ENCODE measurements at places on chromosomes 2 and 18.

GRCh38 chr2:19846030-19846429, 55.8 kb downstream of the TTC32 start:
- DNase-seq: no peak

DNA sequence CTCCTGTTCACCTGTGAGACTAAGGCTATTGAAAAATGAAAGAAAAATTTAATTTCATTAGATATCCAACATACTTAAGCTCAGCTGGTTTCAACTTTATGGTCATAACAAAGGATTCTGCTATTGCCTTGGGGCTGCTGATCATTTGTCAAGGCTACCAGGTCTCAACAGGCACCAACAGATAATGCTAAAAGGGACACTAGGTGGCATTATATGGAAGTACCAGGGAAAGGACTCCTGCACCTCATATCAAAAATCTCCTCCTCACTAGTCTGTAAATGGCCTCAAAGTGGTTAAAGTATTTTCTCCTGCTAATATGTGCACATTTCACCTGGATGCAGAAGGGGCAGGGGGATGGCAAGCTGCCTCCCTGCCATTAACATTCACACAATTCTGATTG, 167.9 kb upstream of the REG3A start:
- DNase-seq: no peak

- DNase-seq: no peak
Measured at GRCh38 chr2:166944909-166945308, 56.6 kb downstream of the XIRP2 start.

GRCh38 chr18:2114765-2115164, 456.5 kb downstream of the METTL4 start:
- DNase-seq: no peak

DNA sequence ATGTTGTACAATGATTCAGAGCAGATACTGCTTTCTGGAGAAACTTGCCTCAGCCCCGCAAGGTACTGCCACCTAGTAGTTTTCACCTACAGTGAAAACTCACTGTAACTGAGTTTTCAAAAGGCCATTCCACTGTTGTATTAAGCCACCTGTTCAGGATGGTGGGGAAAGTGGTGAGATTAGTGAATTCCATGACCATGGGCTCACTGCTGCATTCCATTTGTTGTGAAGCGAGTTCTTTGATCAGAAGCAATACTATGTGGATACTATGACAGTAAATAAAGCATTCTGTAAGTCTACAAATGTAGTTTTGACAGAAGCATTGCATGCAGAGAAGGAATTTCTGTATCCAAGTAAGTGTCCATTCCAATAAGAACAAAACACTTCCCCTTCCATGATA, 113.6 kb downstream of the LAMA3 start:
- no peak for DNase-seq

DNA sequence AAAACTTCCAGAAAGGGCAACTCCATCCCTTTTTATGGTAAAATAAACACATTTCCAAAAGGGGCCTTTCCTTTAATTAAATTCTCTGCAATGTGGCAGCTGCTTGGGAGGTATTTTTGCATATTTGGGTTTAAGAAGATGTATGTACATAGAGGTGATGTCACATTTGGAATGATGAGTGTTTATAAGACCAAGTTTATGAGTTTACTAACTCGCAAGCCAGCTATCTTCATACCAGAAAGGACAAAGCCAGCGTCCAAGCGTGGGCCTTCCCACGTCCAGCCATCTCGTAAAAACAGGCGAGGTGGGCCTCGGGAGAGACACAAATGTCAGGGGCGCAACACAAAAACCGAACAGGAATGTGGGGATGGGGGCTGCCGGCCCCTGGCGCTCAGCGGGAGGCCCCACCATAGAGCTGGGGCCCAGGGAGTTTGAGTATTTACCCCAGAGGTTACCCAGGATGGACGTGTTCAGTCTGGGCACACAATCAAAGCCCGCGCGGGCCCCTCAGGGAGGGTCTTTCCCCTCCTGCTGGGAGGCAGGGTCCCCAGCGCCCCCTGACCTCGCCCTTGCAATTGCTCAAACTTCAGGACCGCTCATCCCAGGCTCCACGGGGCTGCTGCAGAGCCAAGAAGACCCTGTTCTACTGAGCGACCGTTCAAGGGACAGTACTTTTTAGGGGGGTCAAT, 137.3 kb downstream of the TWIST2 start:
- no peak for DNase-seq

DNA sequence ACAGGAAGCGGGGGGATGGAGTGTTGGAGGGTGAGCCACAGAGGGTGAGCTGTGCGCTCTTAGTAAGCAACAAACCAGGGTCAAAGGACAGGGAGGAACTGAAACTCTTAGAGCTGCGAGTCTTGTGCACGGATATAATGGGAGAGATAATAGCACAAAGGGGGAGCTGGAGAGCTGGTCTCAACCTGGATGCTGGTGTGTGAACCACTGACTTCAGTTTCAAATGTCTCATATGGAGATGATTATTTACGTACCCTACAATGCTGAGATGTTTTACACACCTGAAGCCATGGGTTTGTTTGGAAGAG, 35.9 kb downstream of the PTGR3 start:
- DNase-seq: no peak

DNA sequence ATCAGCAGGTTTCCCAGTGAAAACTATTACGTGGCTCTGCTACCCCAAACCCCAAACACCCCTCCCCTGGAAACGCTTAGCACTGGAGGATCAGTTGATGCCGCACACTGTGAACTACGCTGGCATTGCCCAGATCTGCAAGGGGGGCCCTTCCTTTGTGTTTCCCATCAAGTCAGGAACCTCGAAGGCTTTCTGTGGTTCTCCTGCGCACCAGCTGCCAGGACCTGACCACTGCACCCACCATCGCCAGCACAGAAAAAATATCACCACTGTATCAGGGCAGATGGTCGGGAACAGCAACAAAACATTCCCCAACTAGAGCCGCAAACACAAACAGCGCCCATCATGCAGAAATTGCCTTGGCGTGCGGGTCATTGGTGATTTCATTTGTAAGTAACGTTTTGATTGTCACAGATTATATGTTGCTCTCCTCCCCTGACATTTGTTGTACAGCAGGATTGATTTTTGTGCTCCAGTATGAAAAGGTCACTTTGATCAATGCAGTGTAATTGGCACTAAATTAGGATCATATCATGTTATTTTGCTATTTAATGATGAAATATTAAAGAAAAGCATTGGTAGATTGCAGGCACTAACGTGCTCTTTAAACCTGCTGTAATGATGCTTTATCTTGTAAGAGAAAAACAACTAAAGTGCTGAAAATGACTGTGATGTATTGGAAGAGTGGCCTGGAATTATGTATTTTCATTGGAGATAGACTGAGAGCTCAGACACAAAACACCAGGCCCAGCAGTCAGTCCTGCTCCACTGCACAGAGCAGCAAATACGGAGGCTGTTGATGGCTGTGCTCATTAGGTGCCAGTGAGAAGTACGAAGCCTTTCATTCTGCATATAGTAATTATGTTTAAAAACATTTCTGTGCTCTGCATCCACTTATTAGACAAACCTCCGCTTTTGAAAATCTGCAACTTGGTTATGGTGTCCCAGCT, 833.2 kb upstream of the SALL3 start:
- DNase-seq: no peak

DNA sequence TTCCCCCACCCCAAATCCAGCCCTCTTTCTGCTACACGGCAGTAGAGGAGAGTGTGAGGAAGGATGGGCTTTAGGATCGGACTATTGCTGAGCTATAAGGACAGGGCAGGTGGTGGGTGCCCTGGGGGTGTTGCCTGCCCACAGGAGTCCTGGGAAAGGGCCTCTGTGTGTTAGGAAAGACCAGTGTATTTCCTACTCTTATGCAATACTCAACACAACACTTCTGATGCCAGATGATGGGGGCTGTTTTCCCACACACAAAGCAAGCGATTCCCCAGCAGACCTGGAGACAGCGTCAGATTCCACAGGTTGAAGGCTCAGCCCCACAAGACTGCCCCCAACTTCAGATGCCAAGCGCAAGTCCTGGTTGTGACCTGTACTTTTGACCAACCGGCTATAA, 91.0 kb upstream of the LCLAT1 start:
- DNase-seq: no peak

DNA sequence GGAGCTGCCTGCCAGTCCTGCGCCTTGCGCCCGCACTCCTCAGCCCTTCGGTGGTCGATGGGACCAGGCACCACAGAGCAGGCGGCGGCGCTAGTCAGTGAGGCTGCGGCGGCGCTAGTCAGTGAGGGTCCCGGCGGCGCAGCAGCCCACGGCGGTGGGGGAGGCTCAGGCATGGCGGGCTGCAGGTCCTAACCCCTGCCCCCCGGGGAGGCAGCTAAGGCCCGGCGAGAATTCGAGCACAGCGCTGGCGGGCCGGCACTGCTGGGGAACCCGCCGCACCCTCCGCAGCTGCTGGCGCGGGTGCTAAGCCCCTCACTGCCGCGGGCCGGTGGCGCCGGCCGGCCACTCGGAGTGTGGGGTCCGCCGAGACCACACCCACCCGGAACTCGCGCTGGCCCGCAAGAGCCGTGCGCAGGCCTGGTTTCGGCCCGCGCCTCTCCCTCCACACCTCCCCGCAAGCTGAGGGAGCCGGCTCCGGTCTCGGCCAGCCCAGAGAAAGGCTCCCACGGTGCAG, 867.4 kb downstream of the DSC3 start:
- no peak for DNase-seq

- no peak for DNase-seq
Measured at GRCh38 chr2:172430678-172431077, 3.3 kb downstream of the ITGA6 start.

- DNase-seq: no peak
Measured at GRCh38 chr2:16882706-16883105, 217.1 kb upstream of the CYRIA start.

- DNase-seq: no peak
Measured at GRCh38 chr2:100748673-100749072, 71.3 kb upstream of the NPAS2 start.

GRCh38 chr2:96547203-96547641, 10.7 kb downstream of the ARID5A start:
- DNase-seq: no peak

DNA sequence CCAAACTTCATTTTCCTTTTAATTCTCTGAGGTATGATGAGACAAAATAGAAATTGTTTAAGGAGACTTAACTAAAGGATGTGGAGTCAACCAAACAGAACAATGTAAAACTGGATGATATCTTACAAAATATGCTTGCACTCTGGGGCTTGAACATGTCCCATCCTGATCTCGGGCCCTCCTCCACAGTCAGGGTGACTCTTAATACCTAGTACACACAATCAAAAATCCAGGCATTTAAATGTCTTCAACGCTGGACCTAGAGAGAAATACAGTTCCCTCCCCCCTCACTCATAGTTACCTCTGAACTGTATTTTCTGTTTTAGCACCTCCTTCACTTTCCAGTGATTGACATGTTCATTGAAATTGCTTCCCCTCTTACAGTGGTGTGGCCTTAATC, 36.9 kb upstream of the SERPINB2 start:
- DNase-seq: no peak

- no peak for DNase-seq
Measured at GRCh38 chr2:61762292-61762691, 91.6 kb downstream of the FAM161A start.

- no peak for DNase-seq
Measured at GRCh38 chr18:48851599-48851960, 99.2 kb downstream of the SMAD7 start.

- DNase-seq: no peak
Measured at GRCh38 chr2:128196471-128196931, 105.5 kb downstream of the UGGT1 start.

GRCh38 chr2:150424406-150424805, 63.1 kb downstream of the RND3 start:
- no peak for DNase-seq

DNA sequence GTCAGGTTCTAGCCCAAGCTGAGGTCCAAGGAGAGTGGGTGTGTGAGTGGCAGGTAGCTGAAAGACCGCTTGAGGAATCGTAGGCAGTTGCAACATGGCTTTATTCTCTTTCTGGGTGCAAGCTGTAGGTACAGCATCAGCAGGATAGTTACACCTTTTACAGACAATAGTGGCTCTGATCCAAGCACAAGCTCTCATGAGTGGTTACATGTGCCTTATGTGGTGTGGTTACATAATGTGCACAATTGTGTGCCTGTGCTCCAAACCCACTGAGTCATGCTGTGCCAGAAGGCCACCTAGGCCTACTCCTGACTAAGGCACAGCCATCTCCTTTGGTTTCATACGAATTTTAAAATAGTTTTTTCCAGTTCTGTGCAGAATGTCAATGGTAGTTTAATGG, 227.6 kb downstream of the SATB2 start:
- no peak for DNase-seq

- no peak for DNase-seq
Measured at GRCh38 chr2:108980076-108980475, 8.9 kb downstream of the EDAR start.

DNA sequence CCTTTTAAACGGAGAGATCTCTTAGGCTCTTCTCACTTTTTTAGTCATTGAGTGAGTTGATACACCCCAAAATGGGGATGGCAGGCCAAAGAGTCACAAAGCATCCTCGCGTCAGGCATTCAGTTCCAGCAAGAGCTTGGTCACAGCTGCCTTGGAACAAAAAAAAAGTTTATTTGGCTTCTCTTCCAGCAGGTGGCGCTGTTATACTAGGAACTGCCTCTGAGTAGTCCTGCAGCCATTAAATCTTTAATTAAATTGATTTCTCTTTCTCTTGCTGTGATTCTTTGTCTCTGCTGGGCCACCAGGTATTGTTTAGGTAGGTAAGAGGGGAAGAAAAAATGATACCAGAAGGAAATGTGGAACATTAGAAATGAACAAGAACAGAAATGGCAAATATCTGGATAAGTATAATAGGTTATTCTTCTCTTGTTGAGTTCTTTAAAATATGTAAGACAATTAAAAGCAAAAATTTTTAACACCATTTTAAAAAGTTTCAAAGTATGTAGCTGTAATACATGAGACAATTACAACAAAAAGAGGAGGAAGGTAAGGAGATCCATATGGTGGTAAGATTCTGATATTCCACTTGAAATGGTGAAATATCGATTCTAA, 175.1 kb downstream of the GALNT1 start:
- DNase-seq: peak; percentile 16

All from AG09319 (cell line).